ENCODE measurements at places on chromosomes 2 and 18.

DNA sequence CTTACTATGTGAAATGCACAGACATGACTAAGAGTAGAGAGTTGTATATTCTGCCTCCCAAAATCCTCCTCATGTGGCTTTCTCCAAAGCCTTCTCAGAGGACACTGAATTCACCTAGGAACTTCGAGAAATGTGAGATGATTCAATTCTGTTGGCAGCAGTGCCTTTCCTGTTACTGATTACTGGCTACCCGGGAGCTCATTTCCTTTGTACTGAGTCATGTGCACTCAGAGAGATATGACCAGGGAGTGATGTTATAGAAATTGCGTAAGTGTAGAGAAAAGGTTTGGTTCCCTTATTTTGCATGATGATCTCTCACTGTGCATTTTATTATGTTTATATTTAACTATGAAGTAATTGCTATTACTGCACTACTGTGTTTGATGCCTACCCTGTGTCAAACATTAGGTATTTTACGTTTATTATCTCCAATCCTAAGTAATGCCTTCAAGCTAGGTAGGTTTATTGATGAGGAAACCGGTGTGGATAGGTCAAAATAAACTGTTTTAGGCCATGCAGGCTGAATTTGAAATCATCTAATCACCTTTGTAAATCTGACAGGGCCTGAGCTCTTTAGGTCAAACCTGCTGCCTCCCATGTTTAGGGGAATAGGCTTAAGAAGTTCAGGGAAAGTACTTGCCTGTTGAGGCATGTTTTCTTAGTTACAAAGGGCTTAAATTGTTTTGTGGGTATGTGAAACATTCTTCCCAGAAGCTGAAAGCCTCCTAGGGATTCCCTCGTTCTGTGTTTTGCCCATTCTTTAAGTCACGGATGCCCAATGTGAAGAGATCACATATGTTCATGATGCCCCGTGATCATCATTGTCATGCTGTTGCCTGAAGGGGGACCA lies 86.8 kb downstream of the FMNL2 start:
- no peak for DNase-seq

- no peak for DNase-seq
Observed at GRCh38 chr2:219521066-219521880, 7.0 kb downstream of the ASIC4 start.

GRCh38 chr18:78777992-78778391 lies 201.6 kb upstream of the SALL3 start:
- no peak for DNase-seq

DNA sequence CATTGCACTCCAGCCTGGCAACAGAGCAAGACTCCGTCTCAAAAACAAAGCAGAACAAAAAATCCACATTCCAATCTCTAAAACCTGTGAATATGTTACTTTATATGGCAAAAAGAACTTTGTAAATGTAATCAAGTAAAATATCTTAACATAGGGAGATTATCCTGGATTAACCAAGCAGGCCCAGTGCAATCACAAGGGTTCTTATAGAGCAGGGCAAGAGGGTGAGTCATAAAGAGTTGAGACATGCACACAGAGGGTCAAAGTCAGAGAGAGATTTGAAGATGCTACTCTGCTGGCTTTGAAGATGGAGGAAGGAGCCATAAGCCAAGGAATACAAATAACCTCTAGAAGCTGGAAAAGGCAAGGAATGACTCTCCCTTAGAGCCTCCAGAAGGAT lies 60.9 kb upstream of the SLC9A2 start:
- no peak for DNase-seq

DNA sequence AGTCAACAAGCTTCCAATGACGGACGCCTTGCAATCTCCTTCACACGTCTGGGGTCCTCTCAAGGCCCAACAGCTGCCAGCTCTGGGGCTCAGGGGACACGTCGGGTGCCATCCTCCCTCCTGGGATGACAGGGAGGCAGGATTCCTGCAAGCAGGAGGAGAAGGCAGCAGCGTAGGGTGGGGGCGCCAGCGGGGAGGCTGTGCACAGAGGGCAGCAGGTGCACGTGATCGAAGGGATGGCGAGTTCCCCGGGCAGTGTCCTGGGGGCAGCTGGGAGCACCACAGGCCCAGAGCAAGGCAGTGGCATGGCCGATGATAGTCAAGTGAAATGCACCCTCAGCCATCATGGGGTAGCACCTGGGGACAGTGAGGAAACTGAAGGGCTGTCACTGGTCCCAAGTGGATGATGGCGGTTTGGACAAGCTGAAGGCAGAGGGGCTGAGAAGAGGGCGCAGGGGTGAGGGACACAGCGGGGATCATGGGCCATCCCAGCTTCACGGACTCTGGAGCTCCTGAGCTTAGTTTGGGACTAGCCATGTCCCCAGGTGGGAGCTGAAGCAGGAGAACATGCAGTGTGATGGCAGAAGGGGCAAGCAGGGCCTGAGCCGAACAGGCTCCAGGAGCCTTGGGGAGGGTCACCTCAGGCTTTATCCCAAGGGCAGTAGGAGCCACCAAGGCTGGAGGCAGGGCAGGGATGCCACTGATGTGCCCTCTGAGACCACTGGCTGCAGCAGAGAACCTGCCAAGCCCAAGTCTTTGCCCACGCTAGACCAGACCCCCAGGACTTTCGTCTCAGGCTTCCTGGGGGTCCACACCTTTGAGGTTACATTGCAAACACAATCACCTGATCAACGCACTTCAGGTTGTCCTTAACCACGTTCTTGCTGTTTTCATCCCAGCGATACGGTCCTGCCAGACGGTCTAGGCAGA lies 16.3 kb upstream of the SNED1 start:
- DNase-seq, result peak; percentile 12

GRCh38 chr2:39437522-39438296 lies 624 bp upstream of the MAP4K3 start:
- no peak for DNase-seq

- DNase-seq, result no peak
Observed at GRCh38 chr2:196318517-196319377, 147.4 kb upstream of the STK17B start.

GRCh38 chr2:76633276-76633921 lies 888.8 kb downstream of the LRRTM4 start:
- DNase-seq, result no peak

DNA sequence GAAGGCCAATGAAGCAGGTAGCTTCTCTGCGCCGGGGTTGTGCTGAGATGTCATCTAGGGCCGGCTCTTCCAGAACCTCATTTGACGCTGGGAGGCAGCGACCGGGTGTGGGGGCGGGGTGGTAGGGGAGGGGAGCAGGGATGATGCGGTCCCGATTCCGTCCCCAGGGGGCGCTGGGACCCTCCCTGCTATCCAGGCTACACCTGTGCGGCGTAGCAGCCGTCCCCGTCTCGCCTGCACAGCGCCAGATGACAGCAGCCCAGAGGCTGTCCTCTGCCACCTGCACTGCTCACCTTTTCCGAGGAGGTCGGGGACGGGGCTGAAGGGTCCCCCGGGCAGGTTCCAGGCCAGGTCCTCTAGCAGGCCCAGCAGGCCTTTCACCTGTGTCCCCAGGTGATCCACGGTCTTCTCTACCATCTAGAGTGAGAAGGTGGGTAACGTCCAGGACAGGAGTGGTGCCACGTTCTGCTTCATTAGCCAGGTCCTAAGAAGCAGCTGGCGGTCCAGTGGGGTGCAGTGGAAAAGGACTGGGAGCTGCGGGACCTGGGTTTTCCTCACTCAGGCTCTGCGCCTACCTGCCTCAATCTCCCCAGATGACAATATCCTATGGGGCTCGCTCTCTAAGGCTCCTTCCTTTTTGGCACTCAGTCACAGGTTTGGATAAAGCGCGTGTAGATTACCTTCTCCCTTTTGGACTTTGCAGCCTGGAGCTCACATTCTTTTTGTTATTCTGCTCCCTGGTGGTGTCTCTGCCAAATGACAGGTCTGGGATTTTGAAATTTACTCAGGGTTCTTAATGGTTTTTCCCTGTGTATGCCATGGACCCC lies 56.0 kb upstream of the RAB6C start:
- DNase-seq, result no peak

DNA sequence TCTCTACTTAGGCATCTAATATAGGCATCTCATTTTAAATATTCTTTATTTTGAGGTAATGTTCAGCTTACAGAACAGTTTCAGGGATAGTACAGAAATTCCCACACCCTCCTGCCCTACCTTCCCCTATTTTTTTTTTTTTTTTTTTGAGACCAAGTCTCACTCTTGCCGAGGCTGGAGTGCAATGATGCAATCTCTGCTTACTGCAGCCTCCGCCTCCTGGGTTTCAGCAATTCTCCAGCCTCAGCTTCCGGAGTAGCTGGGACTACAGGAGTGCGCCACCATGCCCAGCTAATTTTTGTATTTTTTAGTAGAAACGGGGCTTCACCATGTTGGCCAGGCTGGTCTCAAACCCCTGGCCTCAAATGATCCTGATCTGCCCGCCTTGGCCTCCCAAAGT lies 97.6 kb downstream of the EPB41L5 start:
- no peak for DNase-seq

DNA sequence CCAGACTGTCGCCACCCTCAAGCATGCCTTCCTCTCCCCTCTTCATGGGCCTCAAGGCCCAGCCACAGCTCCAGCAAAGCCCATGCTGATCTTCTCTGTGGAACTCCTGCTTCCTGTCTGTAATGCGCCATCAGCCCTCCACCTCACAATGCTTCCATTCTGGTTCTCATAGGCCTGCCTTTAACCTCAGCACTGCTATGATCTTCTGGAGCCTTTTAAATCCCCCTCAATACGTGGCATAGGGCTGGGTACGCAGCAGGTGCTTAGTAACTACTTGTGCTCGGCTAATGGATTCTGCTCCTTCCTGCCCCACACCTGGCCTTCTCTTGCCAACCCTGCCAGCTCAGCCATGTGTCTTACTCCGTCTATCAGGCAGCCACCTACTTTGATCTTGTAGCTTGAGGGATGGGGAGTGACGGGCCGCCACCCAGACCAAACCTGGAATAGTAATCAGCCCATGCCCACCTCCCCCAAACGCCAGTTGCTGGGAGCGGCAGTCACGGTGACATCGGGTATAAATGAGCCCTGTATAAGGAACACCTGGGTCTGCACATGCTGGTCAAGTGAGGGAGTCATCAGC lies 106.7 kb upstream of the MCFD2 start:
- no peak for DNase-seq

GRCh38 chr2:132977812-132978529 lies 308.0 kb upstream of the LYPD1 start:
- DNase-seq, result no peak

DNA sequence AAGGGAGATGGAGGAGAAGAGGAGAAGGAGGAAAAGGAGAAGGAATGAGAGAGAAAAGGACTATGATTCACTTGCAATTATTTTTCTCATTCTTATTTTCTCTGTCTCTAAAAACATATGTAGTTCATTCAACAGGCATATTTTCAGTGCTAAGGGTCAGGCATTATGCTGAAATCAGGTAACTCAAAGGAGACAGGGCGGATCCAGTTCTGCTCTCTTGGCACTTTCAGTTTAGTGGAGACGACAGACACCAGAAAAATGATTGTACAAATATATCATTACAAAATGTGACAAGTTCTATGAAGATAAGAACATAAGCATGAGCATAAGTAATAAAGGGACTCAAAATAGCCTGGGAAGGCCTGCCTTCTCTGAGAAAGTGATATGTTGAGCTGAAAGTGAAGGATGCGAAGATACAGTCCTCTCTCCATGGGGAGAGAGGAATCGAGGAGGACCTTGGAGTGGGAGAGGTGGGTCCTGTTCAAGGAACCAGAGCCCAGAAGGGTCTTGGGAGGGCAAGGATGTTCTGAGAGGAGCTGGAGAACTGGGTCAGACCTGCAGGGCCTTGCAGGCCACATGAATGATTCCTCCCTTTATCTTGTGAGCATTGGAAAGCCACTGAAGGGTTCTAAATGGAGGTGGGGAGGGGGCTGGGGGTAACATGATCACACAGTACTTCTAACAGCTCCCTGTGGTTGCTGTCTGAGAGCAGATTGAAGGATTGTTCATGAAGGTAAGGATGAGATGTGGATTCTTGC lies 58.6 kb upstream of the TMEM17 start:
- no peak for DNase-seq

- no peak for DNase-seq
Observed at GRCh38 chr2:85376291-85377065, 21.9 kb downstream of the ELMOD3 start.

GRCh38 chr18:62609764-62610163 lies 86.9 kb downstream of the ZCCHC2 start:
- no peak for DNase-seq

Measured in omental fat pad (tissue), 4 donors.